ENCODE measurements at places on chromosomes 1 and 21.

DNA sequence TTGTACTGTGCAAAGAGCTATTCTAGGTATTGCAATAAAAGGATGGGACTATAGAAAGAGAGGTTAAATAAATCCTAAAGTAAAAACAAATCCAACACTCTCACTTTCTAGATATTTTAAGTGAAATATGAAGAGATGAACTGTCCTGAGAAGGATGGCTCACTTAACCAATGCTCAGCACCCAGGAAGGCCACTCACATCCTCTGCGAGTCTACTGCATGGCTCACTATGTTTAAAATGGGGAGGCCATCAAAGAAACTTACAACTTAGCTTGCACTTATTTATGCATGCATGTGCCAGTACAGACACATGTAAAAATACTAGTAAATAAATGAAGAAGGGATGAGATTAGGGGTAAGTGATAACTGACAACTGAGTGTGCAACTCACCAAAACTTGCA is 37.5 kb downstream of the PLPPR5 start:
- DNase-seq = no peak

DNA sequence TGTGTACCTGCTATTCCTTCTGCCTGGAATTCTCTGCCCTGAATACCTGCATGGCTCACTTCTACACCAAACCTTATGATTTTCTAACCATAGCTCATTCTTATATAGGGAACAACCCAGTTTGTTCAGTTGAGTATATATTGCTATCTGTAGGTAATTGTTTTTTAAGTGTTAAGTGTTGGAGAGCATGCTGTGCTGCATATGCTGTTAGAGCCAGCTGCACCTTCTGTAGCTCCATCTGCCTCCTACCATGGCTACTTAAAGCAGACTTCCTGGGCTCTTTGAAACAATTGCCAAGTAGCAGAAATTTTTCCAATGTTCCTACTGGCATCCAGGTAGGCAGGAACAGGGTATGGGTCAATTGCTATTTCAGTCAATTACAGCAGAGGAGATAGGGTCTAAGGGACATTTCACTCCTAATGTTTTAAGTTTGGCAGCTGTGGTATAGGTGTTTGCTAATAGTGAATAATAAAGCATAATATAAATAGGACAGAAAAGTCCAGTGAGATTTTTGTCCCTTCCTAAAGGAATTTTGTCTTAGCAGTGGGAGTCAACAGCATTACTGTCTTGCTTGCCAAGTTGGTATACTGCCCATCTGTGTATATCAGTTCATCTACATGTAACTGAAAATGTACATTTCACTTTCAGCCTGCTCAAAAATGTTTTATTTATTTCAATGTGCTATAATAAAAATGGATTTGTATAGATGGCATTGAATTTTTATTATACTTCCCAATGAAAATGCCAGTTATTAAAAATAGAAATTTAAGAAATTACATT is 34.0 kb upstream of the C1orf115 start:
- DNase-seq = no peak

DNA sequence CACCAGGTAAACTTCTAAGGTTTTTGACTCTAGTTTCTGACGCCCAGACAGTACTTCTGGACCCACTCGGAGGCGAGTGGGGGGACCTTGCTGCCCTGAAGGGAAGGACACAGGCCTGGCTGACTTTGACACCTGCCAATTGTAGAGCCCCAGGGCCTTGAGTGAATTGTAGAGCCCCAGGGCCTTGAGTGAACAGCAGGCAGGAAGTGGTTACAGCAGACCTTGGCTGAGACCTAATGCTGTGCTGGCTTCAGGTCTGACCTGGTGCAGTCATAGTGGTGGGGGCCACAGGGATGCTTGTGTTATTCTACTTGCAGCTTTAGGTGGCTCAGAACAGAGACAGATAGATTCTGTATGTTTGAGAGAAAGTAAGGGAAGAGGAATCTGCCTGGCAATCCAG is 344.3 kb downstream of the DUSP10 start:
- no peak for DNase-seq

- no peak for DNase-seq
Observed at GRCh38 chr21:44706706-44707581, 4.4 kb downstream of the TSPEAR start.

- DNase-seq = peak; percentile 30
Observed at GRCh38 chr1:108051631-108052377, 86.8 kb upstream of the VAV3 start.

DNA sequence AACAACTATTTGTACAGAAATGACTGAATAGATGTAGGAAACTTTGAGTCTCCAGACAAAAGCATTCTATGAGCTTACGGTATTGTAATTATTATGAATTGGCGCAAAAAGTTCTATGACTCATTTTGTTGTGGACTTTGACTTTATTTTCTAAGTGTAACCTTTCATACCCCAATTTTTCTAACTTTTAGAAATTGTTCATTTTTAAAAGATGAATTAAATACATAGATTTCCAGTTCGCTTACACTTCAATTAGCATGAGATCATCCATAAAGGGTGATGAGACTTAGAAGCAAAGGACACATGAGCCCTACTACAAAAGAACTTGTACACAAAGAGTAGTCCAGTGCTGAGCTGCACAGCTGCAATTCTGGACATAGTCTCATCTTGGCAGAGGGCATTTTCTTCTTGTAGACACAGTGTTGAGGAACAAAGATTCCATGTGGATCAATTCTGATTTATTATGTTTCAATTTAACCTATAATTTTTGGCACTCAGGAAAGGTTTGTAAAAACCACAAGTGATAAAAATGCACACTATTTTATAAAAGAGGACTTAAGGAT is 431.1 kb downstream of the LRRIQ3 start:
- no peak for DNase-seq

DNA sequence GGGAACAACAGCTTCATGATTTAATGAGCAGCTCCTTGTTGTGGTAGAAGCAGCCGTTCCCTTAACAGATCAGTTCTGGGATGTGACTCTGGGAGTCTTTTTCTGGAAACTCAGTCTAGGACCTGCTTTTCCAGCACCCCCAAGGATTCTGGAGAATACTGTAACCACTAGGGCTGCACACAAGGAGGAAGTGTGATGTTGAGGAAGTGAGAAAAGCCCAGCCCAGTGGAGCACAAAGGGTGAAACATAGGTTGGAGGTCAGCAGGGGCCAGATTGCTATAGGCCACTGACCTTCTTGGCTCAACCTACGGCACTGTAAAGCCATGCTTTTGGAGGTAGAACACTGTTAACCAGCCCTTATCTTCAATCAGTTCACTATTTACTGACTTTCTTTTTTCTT is 10.1 kb upstream of the PLA2G5 start:
- DNase-seq = no peak

GRCh38 chr1:3865606-3866160 is 8.4 kb downstream of the DFFB start:
- DNase-seq = no peak

DNA sequence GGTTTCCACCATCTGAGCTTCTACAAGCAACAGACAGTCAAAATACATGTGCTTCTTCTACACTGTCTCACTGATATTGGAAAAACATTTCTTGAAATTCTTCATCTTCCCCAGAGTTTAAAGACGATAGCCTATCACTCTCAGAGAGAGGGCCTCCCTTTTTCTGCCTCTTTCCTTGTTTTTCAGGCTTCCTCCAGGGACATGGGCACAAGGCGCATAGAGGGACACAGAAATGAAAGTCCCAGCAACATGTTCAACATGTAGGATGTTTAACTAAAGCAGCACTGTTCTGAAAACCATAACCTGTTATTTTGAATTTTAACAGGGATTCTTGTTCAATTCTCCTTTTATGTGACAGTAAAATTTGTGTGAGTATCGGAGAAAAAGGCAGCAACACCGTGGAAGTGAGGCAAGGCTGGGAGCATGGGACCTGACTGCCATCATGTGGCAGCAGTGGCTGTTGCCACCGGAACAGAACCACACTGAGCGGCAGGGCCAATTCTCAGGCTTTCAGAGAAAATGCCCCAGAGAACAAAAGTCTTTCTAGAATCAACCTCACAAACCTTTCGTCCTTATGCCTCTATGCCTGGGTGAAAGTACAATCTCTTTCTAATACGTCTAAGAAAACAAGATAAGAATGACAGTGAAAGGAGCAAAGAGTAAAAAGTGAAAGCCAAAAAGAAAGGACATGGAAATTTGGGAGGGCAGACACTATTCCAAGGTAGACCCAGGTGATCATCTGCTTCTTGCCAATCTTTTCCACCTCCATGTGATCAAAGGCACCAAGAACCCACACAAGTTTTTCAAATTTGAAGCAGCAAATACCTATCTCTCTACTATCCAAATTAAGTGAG is 54.5 kb downstream of the PCNX2 start:
- DNase-seq = peak; percentile 46

- DNase-seq = no peak
Observed at GRCh38 chr1:175737451-175737850, 5.9 kb downstream of the TNR start.
